ENCODE measurements at places on chromosomes 12 and 14.
A peak's percentile ranks its signal among the peaks of the same experiment; 100 is the strongest.

- no peaks in the 10 kb centered on the region for H3K27me3 ChIP-seq
- H3K4me1 ChIP-seq = peaks cover 10% of the 10 kb centered on the region
- H3K27ac ChIP-seq = no peak overlapping the region
- DNase-seq = no peak
Measured at GRCh38 chr14:57987051-57987450, 121.2 kb upstream of the SLC35F4 start.

DNA sequence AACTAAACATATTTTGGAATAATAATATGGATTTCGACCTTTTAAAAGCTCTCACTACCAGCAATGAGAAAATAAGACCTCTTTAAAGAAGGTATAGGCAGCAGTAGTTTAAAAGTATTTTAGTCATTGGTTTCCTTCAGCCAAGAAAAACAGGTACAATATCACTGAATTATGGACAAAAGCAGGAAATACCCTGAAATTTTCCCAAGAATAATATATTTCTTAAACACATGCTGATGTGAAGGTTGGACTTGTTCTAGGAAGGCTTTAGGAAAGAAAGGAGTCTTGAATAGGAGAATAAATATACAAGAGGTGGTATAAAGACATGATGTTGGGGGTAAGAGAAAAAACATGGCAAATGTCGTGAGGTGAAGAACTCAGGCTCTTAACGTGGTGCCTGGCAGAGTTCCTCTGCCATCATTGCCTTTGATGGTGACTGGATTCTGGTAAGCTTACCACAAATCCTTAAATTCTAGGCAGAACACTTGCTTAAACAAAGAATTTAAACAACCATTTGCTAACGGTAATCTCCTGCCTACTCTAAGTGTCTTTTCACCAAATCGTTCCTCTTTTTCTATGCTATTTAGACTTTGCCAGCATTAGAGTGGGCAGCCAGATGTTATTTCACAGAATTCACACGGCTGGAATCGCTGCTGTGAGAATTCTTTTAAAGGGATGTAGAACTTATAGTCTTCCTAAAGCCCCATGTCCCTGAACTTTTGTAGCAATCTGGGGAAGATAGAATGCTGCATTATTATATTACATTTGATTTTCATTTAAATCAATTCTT, 11.9 kb upstream of the NUDT4 start:
- no peaks in the 10 kb centered on the region for H3K36me3 ChIP-seq
- H3K4me1 ChIP-seq = peaks cover 2% of the 10 kb centered on the region
- no peak for DNase-seq
- H3K27me3 ChIP-seq = no peaks in the 10 kb centered on the region
- H3K4me3 ChIP-seq = no peak overlapping the region

DNA sequence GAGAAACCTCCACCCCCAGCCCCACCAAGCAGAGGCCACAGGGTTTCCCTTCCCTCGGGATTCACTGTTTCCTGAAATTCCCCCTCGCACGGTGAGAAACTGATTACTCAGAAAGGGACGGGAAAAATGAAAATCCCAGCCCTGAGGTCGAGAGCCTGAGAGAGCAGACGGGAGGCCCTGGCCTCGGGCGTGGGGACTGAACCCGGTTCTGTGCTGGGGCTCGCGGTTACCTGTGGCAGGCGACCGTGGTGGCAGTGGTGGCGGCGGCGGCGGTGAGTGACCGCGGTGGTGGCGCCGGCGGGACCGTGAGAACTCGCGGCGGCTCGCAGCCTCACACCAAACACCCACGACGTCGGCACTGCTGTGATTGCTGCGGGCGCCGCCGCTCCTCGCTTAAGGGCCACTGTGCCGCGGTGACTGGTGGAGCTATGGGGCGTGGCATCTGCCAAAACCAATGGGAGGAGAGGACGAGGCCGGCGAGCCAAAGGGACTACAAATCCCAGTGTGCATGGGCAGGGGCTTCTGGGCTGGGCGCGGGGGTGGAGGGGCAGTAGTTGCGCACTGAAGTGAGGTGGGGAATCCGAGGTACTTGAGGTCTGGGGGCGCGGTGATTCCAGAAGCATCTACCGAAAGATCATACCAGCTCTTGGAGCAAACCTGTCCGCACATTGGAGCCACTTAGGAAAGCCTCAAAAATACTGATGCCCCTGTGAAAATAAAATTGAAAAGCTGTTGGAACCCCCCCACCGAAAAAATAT, at the start of gene LGMN:
TSS of gene LGMN (minus strand) at position 369 of the 758 bp plus-strand sequence. CDS start 15,841 bp downstream, outside the sequence.
- no peaks in the 10 kb centered on the region for H3K27me3 ChIP-seq
- H3K36me3 ChIP-seq = no peaks in the 10 kb centered on the region
- peak; percentile 90 for DNase-seq
- H3K27ac ChIP-seq = no peak within 1 kb of the TSS

- no peaks in the 10 kb centered on the region for H3K4me1 ChIP-seq
- no peaks in the 10 kb centered on the region for H3K27me3 ChIP-seq
- no peaks in the 10 kb centered on the region for H3K36me3 ChIP-seq
- H3K4me3 ChIP-seq = no peak overlapping the region
- H3K27ac ChIP-seq = no peak overlapping the region
Measured at GRCh38 chr12:104779134-104779533, 179.0 kb downstream of the SLC41A2 start.

- no peak overlapping the region for H3K4me3 ChIP-seq
- H3K27me3 ChIP-seq = no peaks in the 10 kb centered on the region
- no peaks in the 10 kb centered on the region for H3K4me1 ChIP-seq
- DNase-seq = no peak
Measured at GRCh38 chr12:62977418-62977817, 42.5 kb upstream of the PPM1H start.

- DNase-seq = no peak
- H3K4me3 ChIP-seq = no peak overlapping the region
- no peak overlapping the region for H3K27ac ChIP-seq
- no peaks in the 10 kb centered on the region for H3K27me3 ChIP-seq
- no peaks in the 10 kb centered on the region for H3K36me3 ChIP-seq
Measured at GRCh38 chr12:26269562-26270284, 74.3 kb downstream of the SSPN start.

DNA sequence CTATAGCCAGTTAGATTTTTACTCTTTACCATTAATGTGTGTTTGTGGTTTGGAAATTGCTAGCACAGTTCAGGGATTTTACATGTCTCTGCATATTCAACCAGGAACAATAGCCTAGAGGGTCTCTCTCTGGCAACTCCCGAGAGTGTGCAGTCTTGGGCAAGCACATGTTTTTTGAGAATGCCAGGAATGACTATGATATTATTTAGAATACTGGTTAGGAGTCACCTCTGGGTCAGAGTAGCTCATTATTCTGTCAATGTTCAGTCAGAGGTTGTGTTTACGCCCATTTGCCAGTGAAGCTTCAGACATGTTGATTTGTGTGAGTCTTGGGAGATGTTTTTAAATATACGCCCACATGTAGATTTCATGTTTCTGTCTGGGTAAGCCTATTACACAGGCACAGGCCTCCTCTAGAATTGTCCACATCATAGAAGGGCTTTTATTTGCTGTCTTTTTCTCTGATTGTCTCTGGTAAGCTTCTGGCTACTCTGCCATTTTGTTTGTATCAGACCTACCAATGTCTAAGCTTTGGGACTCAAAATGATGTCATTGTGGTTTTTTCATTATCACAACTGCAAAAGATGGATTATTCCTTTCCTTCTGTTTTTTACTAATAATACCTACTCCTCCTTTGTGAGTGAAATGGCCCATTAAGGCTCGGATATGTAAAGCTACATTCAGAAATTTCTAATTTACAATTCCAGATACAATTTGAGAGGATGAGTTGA, 203.1 kb upstream of the PPFIA2 start:
- no peak for DNase-seq
- no peaks in the 10 kb centered on the region for H3K4me1 ChIP-seq
- H3K27me3 ChIP-seq = no peaks in the 10 kb centered on the region
- no peak overlapping the region for H3K27ac ChIP-seq
- no peak overlapping the region for H3K4me3 ChIP-seq
- no peaks in the 10 kb centered on the region for H3K36me3 ChIP-seq

DNA sequence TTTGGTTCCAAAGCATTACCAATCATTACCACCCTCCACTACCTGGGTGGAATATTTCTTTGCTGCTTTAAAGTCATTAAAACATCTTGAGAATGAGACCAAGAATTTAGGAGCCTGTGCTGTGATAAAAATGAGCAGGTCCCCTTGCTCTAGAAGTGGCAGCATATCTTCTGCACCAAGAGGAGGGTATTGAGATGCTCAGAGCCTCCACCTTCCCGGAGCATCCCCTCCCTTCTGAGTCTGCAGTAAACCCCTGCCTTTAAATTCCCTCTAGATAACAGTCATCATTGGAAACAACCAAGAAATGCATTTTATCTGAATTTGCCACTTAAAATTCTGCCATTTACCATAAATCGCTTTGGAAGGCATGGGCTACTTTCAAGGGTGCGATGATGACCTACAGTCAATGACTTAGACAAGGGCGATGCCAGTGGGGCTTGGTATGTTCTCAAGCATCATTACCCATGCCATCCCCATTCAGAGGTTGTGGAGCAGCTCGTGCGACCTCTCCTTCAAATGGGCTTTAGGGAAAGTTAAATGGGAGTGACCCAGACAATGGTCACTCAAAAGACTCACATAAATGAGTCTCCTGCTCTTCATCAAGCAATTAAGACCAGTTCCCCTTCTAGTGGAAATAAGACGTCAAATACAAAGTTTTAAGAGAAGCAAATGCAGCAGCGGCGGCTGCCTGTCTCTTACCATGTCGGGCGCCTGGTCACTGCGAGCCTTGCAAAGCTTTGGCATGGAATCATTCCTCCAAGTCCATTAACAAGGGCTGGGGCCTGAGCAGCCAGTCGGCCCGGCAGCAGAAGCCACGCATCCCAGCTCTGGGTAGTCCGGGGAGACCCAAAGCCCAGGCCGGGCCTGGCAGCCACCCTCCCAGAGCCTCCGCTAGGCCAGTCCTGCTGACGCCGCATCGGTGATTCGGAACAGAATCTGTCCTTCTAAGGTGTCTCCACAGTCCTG, 334.5 kb downstream of the TMEM121 start:
- no peak overlapping the region for H3K4me3 ChIP-seq
- no peak overlapping the region for H3K27ac ChIP-seq
- peaks cover 15% of the 10 kb centered on the region for H3K27me3 ChIP-seq
- no peaks in the 10 kb centered on the region for H3K36me3 ChIP-seq
- no peak for DNase-seq

DNA sequence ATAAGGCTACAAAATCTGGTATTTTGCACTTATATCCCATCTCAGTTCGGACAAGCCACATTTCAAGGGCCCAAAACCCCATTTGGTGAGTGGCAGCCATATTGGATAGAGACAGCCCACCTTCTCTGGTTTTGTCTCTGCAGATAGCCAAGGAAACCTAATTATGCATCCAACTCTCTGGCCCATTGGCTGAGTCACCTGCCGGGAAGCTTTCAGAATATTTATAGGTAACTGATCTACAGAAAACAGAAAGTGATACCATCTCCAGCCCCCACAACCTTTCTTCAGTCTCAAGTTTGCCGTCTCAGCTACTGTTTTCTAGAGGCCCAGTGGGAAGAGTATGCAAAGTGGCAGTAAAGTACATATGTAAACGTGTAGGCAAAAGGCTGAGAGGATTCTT, 33.7 kb upstream of the PPP1CC start:
- H3K27me3 ChIP-seq = no peaks in the 10 kb centered on the region
- no peak for DNase-seq
- H3K4me1 ChIP-seq = no peaks in the 10 kb centered on the region
- H3K4me3 ChIP-seq = no peak overlapping the region
- H3K36me3 ChIP-seq = no peaks in the 10 kb centered on the region
- no peak overlapping the region for H3K27ac ChIP-seq

- DNase-seq = no peak
- no peaks in the 10 kb centered on the region for H3K4me1 ChIP-seq
- H3K27me3 ChIP-seq = no peaks in the 10 kb centered on the region
- no peak overlapping the region for H3K4me3 ChIP-seq
Measured at GRCh38 chr14:75025082-75025481, 22.4 kb downstream of the EIF2B2 start.

GRCh38 chr12:106144847-106145246, 6.1 kb upstream of the NUAK1 start:
- H3K36me3 ChIP-seq = no peaks in the 10 kb centered on the region
- H3K27ac ChIP-seq = no peak overlapping the region
- no peaks in the 10 kb centered on the region for H3K27me3 ChIP-seq
- no peak for DNase-seq
- H3K4me3 ChIP-seq = no peak overlapping the region

GRCh38 chr14:44766285-44766684, 195.5 kb downstream of the KLHL28 start:
- H3K36me3 ChIP-seq = no peaks in the 10 kb centered on the region
- H3K4me1 ChIP-seq = no peaks in the 10 kb centered on the region
- H3K4me3 ChIP-seq = no peak overlapping the region
- no peaks in the 10 kb centered on the region for H3K27me3 ChIP-seq
- DNase-seq = no peak

DNA sequence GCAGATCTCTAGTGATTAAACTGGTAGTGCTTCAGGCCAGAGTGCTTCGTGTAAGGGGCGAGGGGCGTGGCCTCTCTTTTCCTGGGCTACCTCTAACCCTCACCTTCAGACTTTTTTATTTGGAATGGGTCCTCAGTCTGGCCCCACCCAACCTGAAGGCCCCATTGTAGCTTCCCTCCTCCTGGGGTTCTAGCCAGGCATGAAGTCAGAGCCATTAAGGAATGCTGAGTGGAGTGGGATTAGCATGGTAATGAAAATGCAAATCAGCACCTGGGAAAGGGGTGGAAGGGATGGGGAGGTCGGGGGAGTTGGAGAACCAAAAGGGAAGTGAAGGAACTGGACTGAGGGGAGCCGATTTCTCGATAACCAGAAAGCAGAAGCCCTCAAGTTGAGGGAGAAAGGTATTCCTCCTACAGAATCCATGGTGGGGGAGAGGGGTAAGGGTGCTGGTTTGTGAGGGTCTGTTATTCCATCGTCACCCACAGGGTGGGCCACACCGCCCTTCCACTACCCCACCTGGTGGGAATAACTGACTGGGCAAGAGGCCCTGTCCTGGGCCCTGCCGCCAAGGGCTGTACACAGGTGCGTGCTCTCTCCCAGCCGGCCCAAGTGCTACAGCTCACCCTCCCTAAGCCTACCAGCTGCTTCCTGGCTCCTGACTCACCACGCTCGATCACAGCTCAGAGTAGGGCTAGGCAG, 14.1 kb downstream of the ZFHX2 start:
- H3K36me3 ChIP-seq = peaks cover 20% of the 10 kb centered on the region
- no peak overlapping the region for H3K27ac ChIP-seq
- DNase-seq = no peak
